Activated naive CD4-positive, alpha-beta T cell treated with anti-CD3 and anti-CD28 coated beads, Interleukin-2, amount 50 U/mL, for 72 hours (primary cell): ENCODE measurements at places on chromosomes 1 and 21. TPM values are rescaled to one million over a fixed set of nuclear protein-coding genes. Genes with fewer than 3 reads are reported as not detected.

GRCh38 chr1:237186675-237187074 lies 144.7 kb downstream of the RYR2 start:
- DNase-seq, result no peak

GRCh38 chr1:23168079-23168444 lies 594 bp downstream of the LUZP1 start:
- DNase-seq, result no peak

DNA sequence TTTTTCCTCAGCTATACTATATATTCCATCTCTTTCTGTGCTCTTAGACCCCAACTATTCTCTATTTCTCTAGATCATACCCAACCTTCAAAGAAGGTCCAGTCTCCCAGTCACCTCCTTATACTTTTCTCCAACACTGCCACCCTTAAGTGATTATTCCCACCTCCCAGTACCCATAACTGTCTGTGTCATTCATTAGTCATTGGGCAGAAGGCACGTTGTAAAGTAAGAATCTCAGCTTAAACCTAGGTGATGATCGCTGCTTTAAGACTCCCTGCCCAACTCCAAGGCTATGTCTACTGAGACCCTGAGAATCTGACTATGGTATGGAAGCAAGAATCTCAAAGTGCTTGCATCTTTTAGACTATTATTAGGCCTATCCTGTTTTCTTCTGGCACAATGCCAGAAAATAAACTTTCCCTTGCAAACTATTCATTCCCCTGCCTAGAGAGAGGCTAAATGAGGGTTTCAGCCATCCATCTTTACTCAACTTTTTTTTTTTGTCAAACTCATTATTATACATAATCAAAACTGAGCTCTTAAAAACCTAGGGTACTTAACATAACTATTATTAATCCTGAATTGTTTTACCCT lies 174.3 kb upstream of the DPT start:
- no peak for DNase-seq

DNA sequence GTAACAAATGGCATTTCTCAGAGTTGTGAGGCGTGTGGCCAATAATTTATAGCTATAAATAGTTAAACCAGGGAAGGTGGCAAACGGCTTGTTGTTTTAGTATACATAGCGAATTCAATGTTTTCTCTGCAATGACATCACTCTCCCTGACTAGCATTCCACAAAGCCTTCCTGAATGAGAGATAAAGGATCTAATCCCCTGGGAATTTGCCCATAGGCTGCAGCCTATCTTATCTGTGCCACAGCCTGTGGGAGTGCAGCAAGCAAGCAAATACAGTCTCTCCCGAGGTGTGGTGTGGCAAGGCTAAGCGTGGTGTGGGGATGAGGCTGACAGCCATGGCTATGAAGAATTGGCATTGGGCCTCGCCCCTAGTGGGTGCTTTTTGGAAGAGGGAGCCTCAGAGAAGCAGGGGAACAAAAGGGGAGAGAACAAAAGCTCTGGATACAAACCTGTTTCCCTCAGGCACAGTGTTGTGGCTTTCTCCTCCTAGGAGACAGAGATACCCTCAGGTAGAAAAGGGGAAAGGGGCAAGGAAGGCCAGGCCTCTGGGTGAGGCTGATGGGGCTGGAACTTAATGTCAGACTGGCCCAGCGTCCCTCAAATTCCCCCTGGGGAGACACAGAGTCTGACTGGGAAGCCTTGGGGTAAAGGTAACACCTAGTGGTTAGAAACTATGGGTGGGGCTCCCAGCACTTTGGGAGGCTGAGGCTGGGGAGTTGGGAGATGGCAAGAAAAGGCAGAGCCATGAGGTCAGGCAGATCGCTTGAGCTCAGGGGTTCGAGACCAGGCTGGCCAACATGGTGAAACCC lies 8.9 kb downstream of the TAGLN2 start:
- DNase-seq, result no peak

DNA sequence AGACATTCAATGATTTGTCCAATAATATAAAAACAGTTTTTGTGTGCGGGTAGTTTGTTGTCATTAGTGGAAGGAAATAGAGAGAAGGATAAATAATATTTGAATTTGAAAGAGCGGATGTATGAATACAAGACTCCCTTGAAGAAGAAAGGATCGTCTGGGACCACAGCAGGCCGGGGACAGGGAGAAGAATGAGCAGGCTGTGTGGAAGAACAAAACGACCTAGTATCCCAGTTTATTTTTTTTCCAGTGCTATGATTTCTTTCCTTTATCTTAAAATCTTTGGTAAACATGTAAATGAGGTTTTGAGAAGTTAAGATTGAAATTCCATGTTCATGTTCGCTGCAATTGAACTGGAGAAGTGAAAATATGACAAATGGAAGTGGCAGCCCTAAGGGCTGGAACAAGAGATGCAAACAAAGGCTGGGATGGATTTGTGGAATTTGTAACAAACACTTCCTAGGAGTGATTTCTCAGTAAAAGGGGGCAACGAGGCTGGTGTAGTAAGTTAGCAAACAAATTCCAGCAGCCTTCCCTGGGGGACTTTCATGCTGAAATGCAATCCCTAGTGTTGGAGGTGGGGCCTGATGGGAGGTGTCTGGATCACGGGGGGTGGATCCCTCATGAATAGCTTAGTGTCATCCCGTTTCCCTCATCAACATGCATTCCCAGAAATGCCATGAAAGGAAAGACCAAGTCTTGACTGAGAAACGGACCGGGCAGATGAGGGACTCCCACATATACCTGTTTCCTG lies 10.2 kb upstream of the IFI16 start:
- DNase-seq, result no peak

ADAMTS4 gene
- total RNA-seq, result 2.7 TPM

LAX1 gene
- 12.3 TPM for total RNA-seq

LCE1E gene
- not detected for total RNA-seq
